ENCODE measurements at places on chromosomes 2 and 18. TPM values are rescaled to one million over a fixed set of nuclear protein-coding genes. Genes with fewer than 3 reads are reported as not detected.
A peak's percentile ranks its signal among the peaks of the same experiment; 100 is the strongest.

The SERPINB13 gene
- total RNA-seq = not detected

GRCh38 chr2:165110394-165110793, 93.5 kb downstream of the SCN3A start:
- H3K36me3 ChIP-seq = no peaks in the 10 kb centered on the region
- DNase-seq = no peak
- H3K4me1 ChIP-seq = no peaks in the 10 kb centered on the region
- no peaks in the 10 kb centered on the region for H3K27me3 ChIP-seq

- no peak overlapping the region for H3K4me3 ChIP-seq
- H3K27ac ChIP-seq = no peak overlapping the region
- no peaks in the 10 kb centered on the region for H3K4me1 ChIP-seq
- H3K36me3 ChIP-seq = no peaks in the 10 kb centered on the region
- peaks cover 62% of the 10 kb centered on the region for H3K27me3 ChIP-seq
Measured at GRCh38 chr2:8438476-8438875, 243.4 kb upstream of the ID2 start.

The ARHGAP15 gene
- not detected for total RNA-seq

The GAREM2 gene
- 1.7 TPM for total RNA-seq

The ZBTB14 gene
- 14.2 TPM for total RNA-seq

DNA sequence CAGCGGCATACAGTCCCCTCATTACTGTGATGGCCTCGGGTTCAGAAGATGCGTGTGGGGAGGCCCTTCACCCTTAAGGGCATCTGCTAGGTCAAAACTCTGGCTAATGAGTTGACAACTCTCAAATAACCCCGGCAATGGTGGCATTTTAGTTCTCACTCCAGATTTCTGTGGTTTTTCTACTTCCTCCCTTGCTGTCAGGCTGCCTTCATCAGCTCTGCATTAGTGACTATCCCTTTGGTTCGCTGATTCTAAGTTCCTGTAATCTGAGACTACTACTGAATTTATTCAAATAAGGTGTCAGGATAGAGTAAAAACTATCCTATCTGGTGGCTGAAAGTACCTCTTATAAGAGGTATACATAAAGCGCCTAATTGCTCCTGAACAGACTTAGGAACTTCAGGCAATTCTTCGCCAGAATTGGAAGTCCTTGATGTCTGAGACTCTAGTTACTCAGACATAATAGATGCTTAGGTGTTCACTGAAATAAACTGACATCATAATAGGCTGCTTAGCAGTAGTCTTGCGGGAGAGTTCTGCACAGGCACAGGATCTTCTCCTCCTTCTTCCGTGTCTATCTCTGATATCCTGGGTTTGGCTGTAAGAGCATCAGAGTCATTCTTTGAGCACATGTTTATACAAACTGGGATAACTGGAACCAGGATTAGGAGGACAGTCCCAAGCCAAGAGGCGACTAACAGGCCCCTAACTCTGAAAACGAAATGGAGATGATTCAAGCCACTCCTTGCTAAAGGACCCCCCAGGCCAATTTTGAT, 194.5 kb downstream of the DNER start:
- no peaks in the 10 kb centered on the region for H3K27me3 ChIP-seq
- H3K36me3 ChIP-seq = no peaks in the 10 kb centered on the region
- no peak overlapping the region for H3K27ac ChIP-seq
- H3K4me3 ChIP-seq = no peak overlapping the region
- no peak for DNase-seq

GRCh38 chr18:58691256-58691655, 20.0 kb downstream of the MALT1 start:
- no peaks in the 10 kb centered on the region for H3K27me3 ChIP-seq
- 0 out of 2 replicates have a peak, but pooled peaks cover 9% of the 10 kb centered on the region for H3K36me3 ChIP-seq
- peak overlapping the region; percentile 35 for H3K4me3 ChIP-seq
- DNase-seq = peak; percentile 71

GRCh38 chr2:8520791-8521344, 161.0 kb upstream of the ID2 start:
- no peak overlapping the region for H3K4me3 ChIP-seq
- DNase-seq = no peak
- peaks cover 91% of the 10 kb centered on the region for H3K27me3 ChIP-seq
- no peaks in the 10 kb centered on the region for H3K4me1 ChIP-seq

- H3K27me3 ChIP-seq = no peaks in the 10 kb centered on the region
- no peak overlapping the region for H3K27ac ChIP-seq
- no peaks in the 10 kb centered on the region for H3K36me3 ChIP-seq
- no peak for DNase-seq
Measured at GRCh38 chr2:51649366-51649765, 617.4 kb upstream of the NRXN1 start.

DNA sequence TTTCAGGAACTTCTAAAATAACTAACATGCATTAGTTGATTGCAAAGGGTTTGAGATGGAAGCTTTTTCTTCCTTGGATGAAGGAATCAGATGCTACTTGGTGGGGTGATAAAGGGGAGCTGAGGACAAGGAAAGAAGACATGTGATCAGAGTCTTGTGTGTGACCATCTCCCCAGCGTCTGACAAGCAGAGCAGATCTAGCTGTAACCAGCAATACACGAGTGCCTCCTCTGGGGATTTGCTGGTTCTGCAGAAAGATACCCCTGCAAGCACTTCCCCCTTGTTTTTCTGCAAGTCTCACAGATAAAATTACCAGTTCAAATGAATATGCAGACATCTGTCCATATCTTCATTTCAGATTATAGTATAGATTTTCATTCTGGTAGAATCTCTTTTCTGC, 2.7 kb downstream of the CDH7 start:
- no peaks in the 10 kb centered on the region for H3K27me3 ChIP-seq
- no peak overlapping the region for H3K4me3 ChIP-seq
- H3K36me3 ChIP-seq = no peaks in the 10 kb centered on the region
- DNase-seq = no peak
- H3K4me1 ChIP-seq = no peaks in the 10 kb centered on the region
- no peak overlapping the region for H3K27ac ChIP-seq

DNA sequence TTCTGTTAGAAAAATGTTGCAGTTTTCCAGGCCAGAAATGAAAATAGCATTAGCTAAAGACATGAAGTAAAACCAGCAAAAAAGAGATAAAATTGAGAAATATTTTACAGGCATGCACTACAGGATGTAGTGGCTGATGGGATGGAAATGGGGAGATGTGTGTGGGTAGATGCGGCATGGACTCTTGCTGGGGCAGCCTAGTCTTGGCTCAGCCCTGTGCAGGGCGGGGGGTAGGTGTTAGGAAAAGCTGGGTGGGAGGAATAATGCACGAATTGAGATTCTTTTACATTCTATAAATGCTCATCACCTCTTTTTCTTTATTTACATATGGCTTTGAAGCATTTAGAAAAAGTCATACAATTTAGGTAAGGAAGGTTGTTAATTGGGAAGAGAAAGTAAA, 334.2 kb downstream of the NUP35 start:
- H3K4me1 ChIP-seq = no peaks in the 10 kb centered on the region
- no peak for DNase-seq
- no peak overlapping the region for H3K4me3 ChIP-seq
- H3K36me3 ChIP-seq = no peaks in the 10 kb centered on the region

- H3K27me3 ChIP-seq = no peaks in the 10 kb centered on the region
- DNase-seq = no peak
- no peak overlapping the region for H3K4me3 ChIP-seq
- no peaks in the 10 kb centered on the region for H3K36me3 ChIP-seq
Measured at GRCh38 chr2:234128606-234129005, 78.1 kb downstream of the SPP2 start.

- H3K27me3 ChIP-seq = peaks cover 20% of the 10 kb centered on the region
- no peaks in the 10 kb centered on the region for H3K4me1 ChIP-seq
- H3K36me3 ChIP-seq = no peaks in the 10 kb centered on the region
- H3K27ac ChIP-seq = no peak overlapping the region
- H3K4me3 ChIP-seq = no peak overlapping the region
- no peak for DNase-seq
Measured at GRCh38 chr2:232492963-232493700, 5.5 kb upstream of the ECEL1 start.

DNA sequence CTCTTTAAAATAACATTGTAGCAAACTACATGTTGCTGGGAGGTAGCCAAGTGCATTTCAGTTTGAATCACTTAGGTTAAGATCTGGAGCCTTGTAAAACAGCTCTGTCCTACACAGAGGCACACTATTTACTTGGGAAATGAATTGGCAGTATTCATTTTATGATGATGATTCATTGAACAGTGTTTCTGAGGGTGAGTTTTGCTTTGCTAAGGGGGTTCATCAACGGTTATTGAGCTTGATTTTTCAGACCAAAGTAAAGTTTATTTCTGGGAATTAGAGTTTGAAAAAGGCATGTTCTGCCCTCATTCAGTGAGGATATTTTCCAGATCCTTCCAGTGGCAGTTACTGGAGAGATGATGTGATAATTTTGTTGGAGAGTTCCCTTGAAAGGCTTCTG, 55.6 kb downstream of the CCDC85A start:
- no peaks in the 10 kb centered on the region for H3K36me3 ChIP-seq
- H3K27me3 ChIP-seq = no peaks in the 10 kb centered on the region
- H3K4me1 ChIP-seq = no peaks in the 10 kb centered on the region
- DNase-seq = no peak
- H3K27ac ChIP-seq = no peak overlapping the region
- H3K4me3 ChIP-seq = no peak overlapping the region

GRCh38 chr2:64404743-64405142, 49.2 kb upstream of the LGALSL start:
- H3K4me1 ChIP-seq = peaks cover 36% of the 10 kb centered on the region
- H3K27me3 ChIP-seq = no peaks in the 10 kb centered on the region
- no peak for DNase-seq
- no peak overlapping the region for H3K27ac ChIP-seq
- H3K4me3 ChIP-seq = no peak overlapping the region

GRCh38 chr2:142223309-142223708, 92.5 kb upstream of the LRP1B start:
- no peak for DNase-seq
- H3K4me1 ChIP-seq = no peaks in the 10 kb centered on the region
- no peak overlapping the region for H3K4me3 ChIP-seq
- no peaks in the 10 kb centered on the region for H3K27me3 ChIP-seq

DNA sequence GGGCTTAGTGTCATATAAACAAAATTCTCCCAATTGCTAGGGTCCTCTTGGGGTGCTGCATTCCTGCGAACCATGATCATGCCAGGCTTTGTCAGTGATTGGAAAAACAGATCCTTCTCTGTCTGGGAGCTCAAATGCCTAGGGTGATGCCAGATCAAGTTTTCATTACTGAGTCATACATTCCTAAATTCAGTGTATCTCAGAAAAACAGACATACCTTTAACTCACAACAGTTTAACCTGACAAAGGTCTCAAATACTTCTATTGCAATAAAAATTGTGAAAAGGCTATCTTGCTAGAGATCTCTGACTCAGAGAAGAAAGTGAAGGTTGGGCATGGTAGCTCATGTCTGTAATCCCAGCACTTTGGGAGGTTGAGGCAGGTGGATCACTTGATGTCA, 86.9 kb downstream of the SH3YL1 start:
- no peak overlapping the region for H3K4me3 ChIP-seq
- peak; percentile 39 for DNase-seq
- H3K27me3 ChIP-seq = no peaks in the 10 kb centered on the region
- peak overlapping the region; percentile 53 for H3K27ac ChIP-seq
- H3K4me1 ChIP-seq = peaks cover 28% of the 10 kb centered on the region

The TGFA gene
- 36.4 TPM for total RNA-seq

The COL6A3 gene
- total RNA-seq = 0.57 TPM

- no peak for DNase-seq
- no peaks in the 10 kb centered on the region for H3K27me3 ChIP-seq
- H3K4me1 ChIP-seq = peaks cover 18% of the 10 kb centered on the region
- H3K4me3 ChIP-seq = no peak overlapping the region
- no peak overlapping the region for H3K27ac ChIP-seq
- no peaks in the 10 kb centered on the region for H3K36me3 ChIP-seq
Measured at GRCh38 chr2:203688798-203689197, 17.6 kb upstream of the CD28 start.

- DNase-seq = no peak
- no peaks in the 10 kb centered on the region for H3K36me3 ChIP-seq
- peaks cover 7% of the 10 kb centered on the region for H3K4me1 ChIP-seq
- H3K27me3 ChIP-seq = no peaks in the 10 kb centered on the region
Measured at GRCh38 chr2:9032536-9033255, 29.2 kb upstream of the MBOAT2 start.

The TM4SF20 gene
- total RNA-seq = not detected

DNA sequence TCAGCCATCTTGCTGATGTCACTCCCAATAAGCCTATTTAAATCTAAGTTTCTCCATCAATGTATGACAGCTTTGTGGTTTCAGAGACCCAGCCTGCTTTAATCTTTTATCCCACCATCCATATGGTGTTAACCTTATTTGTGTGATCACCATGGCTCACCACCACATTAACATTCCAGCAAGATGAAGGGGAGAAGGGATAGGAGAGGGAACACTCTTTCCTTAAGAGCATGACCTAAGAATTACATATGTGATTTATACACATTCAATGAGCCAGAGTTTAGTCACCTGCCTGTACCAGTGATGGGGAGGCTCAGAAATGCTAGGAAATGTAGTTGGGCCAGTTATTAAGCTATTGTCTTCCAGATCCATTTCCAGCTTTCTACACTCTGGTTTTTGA, 44.5 kb upstream of the CHN1 start:
- H3K27me3 ChIP-seq = no peaks in the 10 kb centered on the region
- DNase-seq = no peak
- H3K27ac ChIP-seq = no peak overlapping the region
- H3K4me3 ChIP-seq = no peak overlapping the region

GRCh38 chr18:48486754-48487153, 52.1 kb upstream of the CTIF start:
- H3K4me3 ChIP-seq = no peak overlapping the region
- H3K27me3 ChIP-seq = no peaks in the 10 kb centered on the region
- 0 out of 2 replicates have a peak overlapping the region, but pooled peaks have one; percentile 21 for H3K27ac ChIP-seq
- H3K4me1 ChIP-seq = peaks cover 32% of the 10 kb centered on the region
- H3K36me3 ChIP-seq = no peaks in the 10 kb centered on the region

DNA sequence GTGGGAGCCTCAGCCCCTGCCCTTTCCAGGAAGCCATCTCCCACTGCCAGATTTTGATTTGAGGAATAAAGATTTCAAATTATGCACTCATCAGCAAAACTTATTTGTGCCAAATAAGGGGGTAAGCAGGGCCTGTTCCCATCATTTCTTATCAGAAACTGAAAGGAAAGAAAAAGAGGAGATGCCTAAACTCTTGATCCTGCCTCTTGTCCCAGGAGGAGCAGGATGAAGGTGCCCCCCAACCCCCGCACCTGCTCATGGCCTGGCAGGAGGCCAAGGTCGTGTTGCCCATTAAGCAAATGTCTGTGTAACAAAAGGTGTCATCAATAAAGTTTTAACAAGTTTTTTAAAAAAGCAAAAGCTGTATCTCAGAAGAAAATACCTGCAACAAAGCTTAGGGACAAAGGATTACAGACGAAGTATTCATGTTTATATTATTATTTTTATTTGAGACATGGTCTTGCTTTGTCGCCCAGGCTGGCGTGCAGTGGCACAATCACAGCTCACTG, 80.0 kb downstream of the INPP5D start:
- no peak overlapping the region for H3K27ac ChIP-seq
- no peak overlapping the region for H3K4me3 ChIP-seq
- no peak for DNase-seq
- H3K36me3 ChIP-seq = no peaks in the 10 kb centered on the region
- no peaks in the 10 kb centered on the region for H3K4me1 ChIP-seq

The KATNAL2 gene
- 9.4 TPM for total RNA-seq

- no peaks in the 10 kb centered on the region for H3K27me3 ChIP-seq
- H3K4me3 ChIP-seq = no peak overlapping the region
- no peak for DNase-seq
- 0 out of 2 replicates have a peak, but pooled peaks cover 11% of the 10 kb centered on the region for H3K36me3 ChIP-seq
- no peak overlapping the region for H3K27ac ChIP-seq
Measured at GRCh38 chr2:48482313-48482712, 47.6 kb upstream of the STON1 start.

- H3K27me3 ChIP-seq = no peaks in the 10 kb centered on the region
- H3K4me3 ChIP-seq = peak overlapping the region; percentile 93
- peaks cover 3% of the 10 kb centered on the region for H3K36me3 ChIP-seq
- H3K4me1 ChIP-seq = peaks cover 69% of the 10 kb centered on the region
Measured at GRCh38 chr2:171159372-171160118, 1.1 kb downstream of the TLK1 start.

- no peak for DNase-seq
- H3K27me3 ChIP-seq = no peaks in the 10 kb centered on the region
- H3K4me1 ChIP-seq = no peaks in the 10 kb centered on the region
Measured at GRCh38 chr2:205405752-205406151, 276.5 kb upstream of the NRP2 start.
